ENCODE measurements at places on chromosomes 1 and 21.

GRCh38 chr1:39003281-39003680, 12.2 kb downstream of the AKIRIN1 start:
- peaks cover 9% of the 10 kb centered on the region for H3K36me3 ChIP-seq
- no peak overlapping the region for H3K4me3 ChIP-seq
- H3K27me3 ChIP-seq: no peaks in the 10 kb centered on the region

DNA sequence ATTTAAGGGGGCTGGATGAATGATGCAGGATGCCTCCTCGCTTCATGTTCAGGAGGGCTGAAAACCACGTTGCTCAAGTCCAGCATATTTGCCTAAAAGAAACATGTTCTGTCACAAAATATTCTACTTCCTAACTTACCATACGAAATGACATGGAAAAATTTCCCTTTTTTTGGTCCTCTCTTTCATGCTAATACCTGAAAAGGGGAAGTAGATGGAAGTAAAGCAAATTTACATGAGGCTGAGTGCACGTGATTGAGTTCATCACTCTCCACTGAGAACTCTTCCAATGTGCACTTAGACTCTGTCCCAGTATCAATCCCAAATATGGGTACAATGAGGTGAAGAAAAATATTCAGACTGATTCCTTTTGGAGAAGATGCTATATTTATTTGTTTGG, 23.0 kb downstream of the XCL2 start:
- no peaks in the 10 kb centered on the region for H3K4me1 ChIP-seq
- no peak overlapping the region for H3K4me3 ChIP-seq
- no peak for DNase-seq
- H3K27me3 ChIP-seq: no peaks in the 10 kb centered on the region

DNA sequence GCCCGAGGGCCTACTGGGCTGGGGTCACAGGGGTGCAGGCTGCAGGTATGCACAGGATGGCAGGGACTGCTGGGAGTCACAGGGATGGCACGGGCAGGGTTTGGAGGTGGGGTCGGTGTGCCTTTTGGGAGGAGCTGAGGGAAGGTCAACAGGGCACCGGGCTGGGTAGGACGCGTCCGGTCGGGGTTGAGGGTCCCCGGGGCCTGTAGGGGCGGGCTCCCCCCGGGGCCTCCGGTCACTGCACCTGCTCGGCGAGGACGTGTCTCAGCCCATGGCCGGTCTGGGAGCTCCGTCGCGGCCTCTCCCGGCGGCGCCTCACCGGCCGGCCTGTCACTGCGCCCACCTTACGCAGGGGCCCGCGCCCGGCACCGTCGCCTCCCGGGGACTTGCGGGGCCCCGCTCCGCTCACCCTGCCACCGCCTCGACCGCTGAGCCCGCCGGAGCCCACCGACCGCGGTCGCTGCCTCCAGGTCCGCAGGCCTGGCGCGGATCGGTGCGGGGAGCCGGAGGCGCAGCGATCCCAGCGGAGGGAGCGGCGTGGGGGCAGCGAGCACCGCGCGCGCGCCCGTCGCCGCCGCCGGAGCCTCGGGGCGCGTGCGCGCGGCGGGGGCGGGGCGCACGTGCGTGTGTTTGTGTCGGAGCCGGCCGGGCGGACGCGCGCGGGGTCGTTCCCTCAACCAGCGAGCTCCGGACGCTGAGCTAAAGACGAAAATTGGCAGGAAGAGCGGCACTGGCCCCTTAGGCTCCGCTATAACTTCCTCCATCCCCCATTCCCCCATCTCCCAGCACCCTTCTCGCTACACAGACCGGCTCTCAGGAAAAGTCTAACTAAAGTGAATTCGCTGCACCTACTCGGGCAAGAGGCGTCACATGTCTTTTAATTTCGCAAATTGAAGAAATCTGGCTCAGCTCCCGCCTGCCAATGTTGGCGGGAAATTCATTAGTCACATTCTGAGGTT, at the start of gene AMIGO1:
Gene AMIGO1 (minus strand): TSS at position 552 of the 959 bp plus-strand sequence. CDS start 815 bp downstream, outside the sequence.
- H3K4me1 ChIP-seq: peaks cover 21% of the 10 kb centered on the region
- no peaks in the 10 kb centered on the region for H3K36me3 ChIP-seq
- no peak within 1 kb of the TSS for H3K27ac ChIP-seq
- no peak for DNase-seq
- peak within 1 kb of the TSS; percentile 73 for H3K4me3 ChIP-seq
- no peaks in the 10 kb centered on the region for H3K27me3 ChIP-seq

DNA sequence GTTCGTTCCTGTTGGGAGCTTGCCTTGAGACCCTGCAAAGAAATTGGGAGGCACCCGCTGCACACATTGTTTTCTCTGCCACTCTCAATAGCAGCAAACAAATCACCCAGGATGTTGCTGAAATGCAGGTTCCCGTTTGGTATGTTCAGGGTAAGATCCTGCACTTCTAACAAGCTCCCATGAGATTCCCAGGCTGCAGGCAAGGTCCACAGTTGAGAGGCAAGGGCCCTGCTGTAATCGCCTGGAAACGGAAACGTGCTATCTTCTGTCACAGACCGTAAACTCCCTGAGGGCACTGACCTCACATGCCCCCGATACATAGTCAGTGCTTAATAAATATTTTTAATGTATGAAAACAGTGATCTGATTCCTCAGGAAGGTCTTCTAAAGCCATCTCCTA, 37.8 kb downstream of the XCL1 start:
- no peaks in the 10 kb centered on the region for H3K4me1 ChIP-seq
- DNase-seq: no peak
- H3K4me3 ChIP-seq: no peak overlapping the region
- peak overlapping the region; percentile 44 for H3K27ac ChIP-seq
- H3K36me3 ChIP-seq: no peaks in the 10 kb centered on the region

DNA sequence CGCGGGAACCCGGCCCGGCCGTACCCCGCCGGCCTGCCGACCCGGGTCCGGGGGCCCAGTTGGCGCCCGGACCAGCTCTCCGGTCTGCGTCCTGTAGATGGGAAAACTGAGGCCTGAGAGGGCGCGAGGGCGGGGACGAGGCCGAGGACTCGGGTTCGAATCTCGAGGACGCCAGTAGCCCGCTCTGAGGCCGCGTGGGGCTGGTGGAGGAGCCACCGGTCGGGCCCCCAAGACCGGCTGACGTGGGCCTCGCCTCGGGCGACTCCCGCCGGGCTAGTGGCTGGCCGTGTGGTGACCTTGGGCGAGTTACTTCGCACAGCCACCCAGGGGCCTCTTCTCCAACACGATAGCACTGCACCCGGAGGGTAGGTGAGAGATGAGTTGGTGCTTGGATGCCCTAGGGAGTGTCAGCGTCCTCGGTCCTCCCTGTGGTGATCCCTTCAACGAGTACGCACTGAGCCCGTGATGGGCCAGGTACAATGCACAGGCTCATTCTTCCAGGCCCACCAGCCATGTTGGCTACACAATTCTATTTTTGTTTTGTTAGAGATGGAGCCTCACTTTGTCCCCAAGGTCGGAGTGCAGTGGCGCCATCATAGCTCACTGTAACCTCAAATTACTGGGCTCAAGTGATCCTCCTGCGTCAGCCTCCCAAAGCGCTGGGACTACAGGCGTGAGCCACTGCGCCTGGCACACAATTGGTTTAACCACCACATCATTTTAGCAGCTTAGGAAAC, 404 bp upstream of the SCMH1 start:
- H3K4me1 ChIP-seq: peaks cover 42% of the 10 kb centered on the region
- peak overlapping the region; percentile 66 for H3K4me3 ChIP-seq
- no peaks in the 10 kb centered on the region for H3K36me3 ChIP-seq
- no peaks in the 10 kb centered on the region for H3K27me3 ChIP-seq
- DNase-seq: no peak

- H3K27me3 ChIP-seq: no peaks in the 10 kb centered on the region
- H3K4me1 ChIP-seq: peaks cover 28% of the 10 kb centered on the region
- H3K27ac ChIP-seq: no peak overlapping the region
- DNase-seq: no peak
- H3K36me3 ChIP-seq: no peaks in the 10 kb centered on the region
Observed at GRCh38 chr1:181133441-181133951, 45.0 kb downstream of the IER5 start.

GRCh38 chr1:107617456-107617855, 347.5 kb downstream of the VAV3 start:
- no peaks in the 10 kb centered on the region for H3K27me3 ChIP-seq
- H3K4me3 ChIP-seq: no peak overlapping the region
- H3K36me3 ChIP-seq: no peaks in the 10 kb centered on the region
- no peak for DNase-seq
- no peaks in the 10 kb centered on the region for H3K4me1 ChIP-seq

DNA sequence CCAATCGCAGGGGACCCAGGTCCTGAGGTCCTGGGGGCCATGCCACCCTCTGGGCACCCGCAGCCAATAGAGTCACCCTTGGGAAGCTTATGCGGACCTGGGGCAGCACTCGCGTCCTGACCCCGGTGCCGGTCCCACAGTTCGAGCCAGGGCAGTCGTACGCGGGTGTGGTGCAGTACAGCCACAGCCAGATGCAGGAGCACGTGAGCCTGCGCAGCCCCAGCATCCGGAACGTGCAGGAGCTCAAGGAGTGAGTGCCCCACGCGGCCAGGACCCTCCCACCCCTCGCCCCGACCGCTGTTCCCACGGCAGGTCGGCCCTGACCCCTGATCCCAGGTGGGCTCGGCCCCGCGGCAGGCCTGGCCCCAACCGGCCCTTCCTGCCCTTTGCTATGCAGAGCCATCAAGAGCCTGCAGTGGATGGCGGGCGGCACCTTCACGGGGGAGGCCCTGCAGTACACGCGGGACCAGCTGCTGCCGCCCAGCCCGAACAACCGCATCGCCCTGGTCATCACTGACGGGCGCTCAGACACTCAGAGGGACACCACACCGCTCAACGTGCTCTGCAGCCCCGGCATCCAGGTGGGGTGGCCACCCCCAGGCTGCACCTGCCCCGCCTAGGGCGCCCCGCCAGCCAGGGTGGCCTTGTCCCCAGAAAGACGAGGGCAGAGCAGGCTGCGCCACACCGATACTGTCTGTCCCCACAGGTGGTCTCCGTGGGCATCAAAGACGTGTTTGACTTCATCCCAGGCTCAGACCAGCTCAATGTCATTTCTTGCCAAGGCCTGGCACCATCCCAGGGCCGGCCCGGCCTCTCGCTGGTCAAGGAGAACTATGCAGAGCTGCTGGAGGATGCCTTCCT, 20.5 kb downstream of the COL6A1 start:
- DNase-seq: no peak
- no peaks in the 10 kb centered on the region for H3K4me1 ChIP-seq
- no peaks in the 10 kb centered on the region for H3K27me3 ChIP-seq

DNA sequence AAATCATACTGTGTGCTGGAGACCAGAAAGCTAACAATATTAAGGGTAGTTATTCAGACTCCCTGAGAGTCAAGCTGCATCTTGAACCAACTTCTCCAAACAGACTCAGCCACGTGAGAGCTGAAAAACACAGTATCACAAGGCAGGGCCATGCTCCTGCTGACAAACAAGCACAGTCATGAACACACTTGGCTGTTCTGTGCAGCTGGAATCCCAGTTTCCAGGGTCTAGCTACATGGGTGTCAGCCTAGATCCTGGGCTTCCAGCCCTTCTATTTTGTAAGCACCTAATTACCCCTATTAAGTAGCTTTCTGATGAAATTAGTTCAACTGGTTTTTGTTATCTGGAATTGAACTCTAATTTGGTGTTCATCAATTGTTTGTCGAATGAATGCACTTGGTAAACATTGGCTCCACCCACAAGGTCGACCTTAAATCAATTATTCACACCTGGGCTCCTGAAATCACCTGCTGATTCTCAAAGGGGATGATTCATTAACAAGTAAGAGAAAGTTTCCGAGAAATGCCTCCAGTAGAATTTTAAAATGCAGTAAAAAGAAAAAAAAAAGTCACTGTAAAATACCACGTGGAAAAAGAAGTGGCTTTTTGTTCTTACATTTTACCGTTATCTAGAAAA, 179.3 kb downstream of the ZC3H11B start:
- no peak overlapping the region for H3K27ac ChIP-seq
- no peak for DNase-seq
- H3K4me3 ChIP-seq: no peak overlapping the region
- no peaks in the 10 kb centered on the region for H3K36me3 ChIP-seq
- H3K4me1 ChIP-seq: peaks cover 8% of the 10 kb centered on the region

GRCh38 chr1:207941665-207942064, 30.7 kb upstream of the CD34 start:
- H3K36me3 ChIP-seq: no peaks in the 10 kb centered on the region
- H3K27ac ChIP-seq: peak overlapping the region; percentile 68
- H3K27me3 ChIP-seq: no peaks in the 10 kb centered on the region
- no peaks in the 10 kb centered on the region for H3K4me1 ChIP-seq
- DNase-seq: no peak
